ENCODE measurements at places on chromosomes 13 and 19.

GRCh38 chr19:54608792-54609191, 15.4 kb downstream of the LILRA1 start:
- DNase-seq: no peak

GRCh38 chr13:67642657-67643056, 412.5 kb upstream of the PCDH9 start:
- no peak for DNase-seq

- DNase-seq: no peak
Observed at GRCh38 chr13:113639616-113640262, 18.3 kb downstream of the ATP4B start.

DNA sequence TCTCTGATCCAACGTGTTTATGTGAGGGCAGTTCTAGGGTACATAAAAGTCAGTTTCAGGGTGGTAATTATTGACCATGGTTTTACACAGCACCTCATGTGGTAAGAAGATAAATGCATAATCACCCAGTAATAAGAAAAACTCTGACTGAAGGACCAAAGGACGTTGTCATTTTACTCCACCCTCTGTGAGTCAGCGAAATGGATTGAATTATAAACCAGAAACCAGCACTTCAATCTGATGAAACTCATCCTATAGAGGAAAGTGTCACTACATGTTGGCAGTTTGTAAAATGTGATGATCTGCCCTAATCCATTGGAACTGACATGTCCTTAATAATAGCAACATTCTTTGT, 406.8 kb downstream of the KLF5 start:
- DNase-seq: no peak

GRCh38 chr19:52270266-52270885, 989 bp downstream of the ZNF766 start:
- DNase-seq: no peak

DNA sequence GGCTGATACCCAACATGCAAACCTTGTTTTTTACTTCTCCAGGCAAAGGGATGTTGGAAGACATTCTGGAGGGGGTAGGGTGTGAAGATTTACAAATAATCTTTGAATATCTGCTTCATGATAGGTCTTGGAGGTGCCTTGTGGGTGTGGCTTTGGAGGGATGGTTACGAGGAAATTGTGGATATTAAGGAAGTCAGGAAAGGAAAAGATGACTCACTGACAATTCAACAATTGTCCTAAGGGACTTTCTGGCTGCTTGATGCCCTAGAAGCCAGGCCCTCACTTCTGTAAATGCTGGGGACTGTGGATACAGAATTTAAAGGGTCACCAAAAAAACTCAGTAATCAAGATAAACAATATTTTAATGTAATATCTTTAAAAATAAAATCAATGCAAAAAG, 37.4 kb upstream of the ZNF527 start:
- no peak for DNase-seq

DNA sequence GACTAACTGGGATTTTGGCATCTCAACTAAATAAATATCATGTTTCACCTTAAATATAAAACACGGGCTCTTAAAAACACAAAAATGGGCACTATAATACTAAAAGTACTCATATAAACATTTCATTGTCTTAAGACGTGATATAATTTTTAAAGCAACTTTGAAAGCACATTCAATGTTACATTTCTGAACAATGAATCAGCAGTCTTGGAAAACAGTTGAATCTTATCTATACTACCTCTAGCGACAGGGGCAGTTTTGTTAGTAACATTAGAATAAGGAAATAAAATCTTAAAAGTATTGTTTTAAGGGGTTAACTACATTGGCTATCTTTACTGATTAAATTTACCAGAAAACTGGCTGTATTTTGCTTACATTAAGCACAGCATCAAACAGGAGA, 156.9 kb downstream of the UGGT2 start:
- no peak for DNase-seq

GRCh38 chr13:111210091-111210490, 95.0 kb downstream of the ARHGEF7 start:
- DNase-seq: no peak

DNA sequence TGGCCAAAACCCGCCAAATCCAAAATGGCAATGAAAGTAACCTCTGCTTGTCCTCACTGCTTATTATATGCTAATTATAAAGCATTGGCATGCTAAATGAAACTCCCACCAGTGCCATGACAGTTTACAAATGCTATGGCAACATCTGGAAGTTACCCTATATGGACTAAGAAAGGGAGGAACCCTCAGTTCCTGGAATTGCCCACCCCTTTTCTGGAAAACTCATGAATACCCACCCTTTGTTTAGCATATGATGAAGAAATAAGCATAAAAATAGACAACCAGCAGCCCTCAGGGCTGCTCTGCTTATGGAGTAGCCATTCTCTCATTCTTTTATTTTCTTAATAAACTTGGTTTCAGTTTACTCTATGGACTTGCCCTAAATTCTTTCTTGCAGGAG, 269.8 kb downstream of the OLFM4 start:
- no peak for DNase-seq

GRCh38 chr19:35528218-35529038, at the start of gene SBSN:
Gene SBSN, minus strand, starts transcription at chr19:35528311. Its CDS starts 30 bp downstream, at chr19:35528281.
- DNase-seq: no peak

GRCh38 chr19:29545866-29546582, 20.2 kb downstream of the VSTM2B start:
- DNase-seq: no peak

DNA sequence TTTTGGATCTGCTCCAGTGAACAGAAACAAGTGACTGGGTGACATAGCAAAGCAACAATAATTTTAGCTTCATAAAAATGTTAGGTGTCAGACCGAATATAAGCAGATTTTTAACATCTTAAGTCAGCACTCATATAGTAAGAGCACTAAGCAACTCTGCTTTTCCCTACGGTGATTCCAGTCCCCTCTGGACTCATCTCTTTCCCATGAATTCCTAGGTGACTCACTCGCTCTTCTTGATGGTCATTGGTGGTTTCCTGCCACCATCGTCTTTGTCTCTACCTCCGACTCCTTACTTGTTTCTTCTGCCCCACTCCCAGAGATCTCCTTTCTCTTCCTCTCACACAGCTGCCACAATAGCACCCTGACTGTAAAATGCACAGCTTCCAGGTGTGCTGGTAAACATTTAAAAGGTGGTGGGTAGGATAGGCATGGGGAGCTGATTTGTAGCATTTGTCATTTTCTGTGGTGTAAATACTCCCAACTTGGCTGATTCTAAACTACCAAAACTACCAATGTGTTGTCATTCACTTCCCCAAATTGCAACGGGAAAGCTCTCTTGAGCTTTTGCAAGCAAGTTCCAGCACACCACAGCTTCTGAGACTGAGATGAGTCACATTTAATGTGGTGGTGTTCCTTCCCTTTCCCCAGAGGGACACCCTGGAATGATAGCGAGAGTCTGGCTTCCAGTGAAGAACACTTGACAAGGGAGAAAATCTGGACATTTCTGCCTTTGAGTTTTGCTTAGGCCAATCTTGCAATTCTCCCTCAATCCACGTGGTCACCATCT, 42.8 kb upstream of the CLDN10 start:
- DNase-seq: no peak

GRCh38 chr19:47518139-47518538, 3.3 kb upstream of the NAPA start:
- no peak for DNase-seq

DNA sequence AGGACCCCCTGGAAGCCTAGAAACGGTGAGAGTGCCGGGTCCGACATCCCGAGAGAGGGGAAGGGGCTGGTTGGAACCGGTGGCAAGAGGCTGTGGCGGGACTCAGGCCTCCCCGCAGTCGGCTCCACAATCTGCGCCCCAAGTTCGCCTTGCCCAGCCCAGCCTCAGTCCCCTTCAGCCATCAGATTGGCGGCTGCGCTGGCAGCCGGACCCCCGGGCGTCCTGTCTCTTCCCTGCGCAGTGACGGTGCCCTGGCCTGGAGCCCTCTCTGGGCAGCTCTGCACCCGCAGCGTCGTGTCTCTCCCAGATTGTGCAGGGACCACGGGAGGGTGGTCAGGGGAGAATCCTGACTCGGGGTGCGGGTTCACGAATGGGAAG, 315 bp downstream of the ZNF492 start:
- DNase-seq: no peak

- DNase-seq: no peak
Observed at GRCh38 chr19:6481541-6482342, at the start of gene DENND1C. Gene DENND1C, minus strand, starts transcription at chr19:6481787. Its CDS starts 92 bp downstream, at chr19:6481695.

GRCh38 chr19:32053861-32054260, 291.5 kb upstream of the ZNF507 start:
- DNase-seq: no peak

DNA sequence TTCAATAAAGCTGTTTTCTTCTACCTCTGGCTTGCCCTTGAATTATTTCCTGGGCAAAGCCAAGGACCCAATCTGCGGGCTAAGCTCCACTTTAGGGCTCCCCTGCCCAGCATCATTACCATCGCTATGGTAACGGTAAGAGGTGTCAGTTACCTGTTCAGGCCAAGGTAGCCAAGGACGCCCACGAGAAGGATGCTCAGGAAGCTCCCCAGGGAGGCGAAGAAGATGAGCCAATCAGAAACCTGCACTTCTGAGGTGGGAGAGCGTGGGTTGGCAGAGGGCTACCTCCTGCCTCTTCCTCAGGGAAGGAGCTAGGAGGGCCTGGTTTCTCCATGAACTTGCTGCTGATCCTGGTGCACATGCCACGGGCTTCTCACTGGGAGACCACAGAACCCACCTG, 24.7 kb downstream of the IL12RB1 start:
- DNase-seq: no peak

DNA sequence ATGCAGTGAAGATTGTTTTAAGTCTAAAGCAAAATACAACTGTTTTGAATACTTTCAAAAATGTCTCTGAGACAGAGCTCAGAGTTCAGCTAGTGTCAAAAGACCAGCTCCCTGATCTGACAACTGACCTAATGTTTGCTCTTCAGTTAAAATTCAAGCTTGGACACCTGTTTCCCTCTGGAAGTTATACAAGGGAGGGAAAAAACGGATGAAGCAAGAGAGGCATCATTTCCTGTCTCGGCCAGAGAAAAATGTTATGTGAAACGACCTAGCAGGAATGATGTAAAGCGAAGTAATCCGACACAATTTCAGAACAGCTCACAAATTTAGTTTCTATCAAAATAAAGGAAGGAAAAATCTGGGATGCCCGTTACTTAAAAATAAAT, 59.4 kb downstream of the ZAR1L start:
- DNase-seq: no peak

DNA sequence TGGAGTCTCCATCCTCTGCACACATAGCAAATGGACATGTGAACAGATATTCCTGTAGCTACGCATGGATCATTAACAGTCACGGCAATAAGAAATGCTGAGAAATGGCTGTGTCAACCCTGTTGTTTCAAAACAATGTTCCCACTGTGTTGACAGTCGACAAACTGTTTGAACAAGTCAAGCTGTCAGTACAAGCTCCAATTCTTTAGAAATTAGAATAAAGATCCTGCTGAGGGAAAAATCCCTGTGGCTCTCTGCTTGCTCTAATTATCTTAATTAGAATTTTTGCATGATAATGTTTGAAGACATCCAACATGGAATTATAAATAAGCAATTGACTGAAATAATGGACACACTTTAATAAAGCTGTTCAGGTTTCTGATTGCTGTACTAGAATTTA, 37.9 kb upstream of the CPB2 start:
- no peak for DNase-seq

DNA sequence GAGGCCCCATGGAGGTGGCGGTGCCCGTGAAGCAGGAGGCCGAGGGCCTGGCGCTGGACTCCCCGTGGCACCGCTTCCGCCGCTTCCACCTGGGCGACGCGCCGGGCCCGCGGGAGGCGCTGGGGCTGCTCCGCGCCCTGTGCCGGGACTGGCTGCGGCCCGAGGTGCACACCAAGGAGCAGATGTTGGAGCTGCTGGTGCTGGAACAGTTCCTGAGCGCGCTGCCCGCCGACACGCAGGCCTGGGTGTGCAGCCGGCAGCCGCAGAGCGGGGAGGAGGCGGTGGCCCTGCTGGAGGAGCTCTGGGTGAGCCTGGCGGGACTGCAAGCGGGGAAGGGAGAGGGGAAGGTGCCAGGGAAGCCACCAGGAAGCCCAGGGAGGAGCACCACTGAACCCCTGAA, 5.8 kb downstream of the ZNF444 start:
- no peak for DNase-seq

DNA sequence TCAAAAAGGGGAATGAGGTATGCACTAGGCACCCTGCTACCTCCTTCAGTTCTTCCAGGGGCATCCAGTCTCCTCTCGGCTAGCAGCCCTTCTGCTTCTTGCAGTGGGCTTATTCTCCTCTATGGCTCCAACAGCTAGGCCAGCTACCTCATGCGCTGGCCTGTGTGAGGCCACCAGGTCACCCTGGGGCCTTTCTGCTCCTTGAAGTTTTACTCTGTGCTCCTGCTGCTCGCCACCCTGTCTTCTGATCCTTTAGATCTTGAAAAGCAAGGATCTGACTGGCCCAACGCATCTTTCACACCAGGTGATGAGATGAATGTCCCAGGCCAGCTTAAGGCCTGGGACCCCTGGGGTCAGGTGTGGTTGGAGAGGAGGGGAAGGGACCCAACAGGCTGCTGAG, 66.2 kb downstream of the RUBCNL start:
- no peak for DNase-seq

GRCh38 chr13:113537205-113537604, 46.7 kb upstream of the DCUN1D2 start:
- no peak for DNase-seq

DNA sequence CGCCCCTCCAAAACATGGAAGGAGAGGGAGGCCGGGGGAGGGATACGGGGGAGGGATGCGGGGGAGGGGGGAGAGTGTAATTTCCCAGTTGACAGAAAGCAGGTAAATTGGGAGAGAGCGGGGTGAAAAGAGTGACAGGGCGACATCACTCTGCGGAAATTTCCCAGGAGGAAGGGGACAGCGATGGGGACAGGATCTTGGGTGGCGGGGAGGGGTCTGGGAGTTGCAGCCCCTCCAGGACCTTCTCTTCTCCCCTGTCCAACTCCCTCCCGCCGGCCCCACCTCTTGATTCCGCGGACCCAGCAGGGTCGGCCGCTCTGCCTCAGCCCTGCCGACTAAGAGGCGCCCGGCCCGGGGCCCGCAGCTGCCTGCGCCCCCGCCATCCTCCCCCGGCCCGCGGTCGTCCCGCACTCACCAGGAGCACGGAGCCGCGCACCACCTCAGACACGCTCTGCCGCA, 108.0 kb upstream of the DOCK9 start:
- no peak for DNase-seq

- DNase-seq: no peak
Observed at GRCh38 chr13:94394723-94395122, 84.8 kb downstream of the DCT start.

DNA sequence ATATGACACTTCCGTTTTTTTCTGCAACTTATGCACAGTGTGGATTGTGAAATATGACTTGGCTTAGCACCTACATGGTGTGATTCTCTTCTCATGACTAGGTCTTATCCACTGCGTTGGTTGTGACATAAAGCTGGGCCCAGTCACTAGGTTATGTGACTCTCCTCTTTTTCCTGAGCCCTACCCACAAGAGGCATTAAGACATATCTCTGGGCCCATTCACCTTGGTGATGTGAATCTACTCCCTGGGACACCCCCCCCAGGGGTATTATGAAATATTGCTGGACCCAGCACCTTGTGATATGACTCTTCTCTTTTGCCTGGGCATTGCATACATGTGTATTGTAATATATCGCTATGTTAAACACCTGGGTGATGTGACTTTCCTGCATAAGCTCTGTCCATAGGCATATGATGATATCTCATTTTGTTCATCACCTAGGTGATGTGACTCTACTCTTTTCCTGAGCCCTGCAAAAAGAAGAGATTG, 85.8 kb upstream of the ZNF43 start:
- DNase-seq: no peak
